ENCODE measurements at places on chromosomes 7 and 10.

- DNase-seq = peak; percentile 86
Measured at GRCh38 chr7:47669901-47670384, 88.0 kb upstream of the TNS3 start.

- no peak for DNase-seq
Measured at GRCh38 chr10:64449603-64450002, 928.4 kb downstream of the REEP3 start.

DNA sequence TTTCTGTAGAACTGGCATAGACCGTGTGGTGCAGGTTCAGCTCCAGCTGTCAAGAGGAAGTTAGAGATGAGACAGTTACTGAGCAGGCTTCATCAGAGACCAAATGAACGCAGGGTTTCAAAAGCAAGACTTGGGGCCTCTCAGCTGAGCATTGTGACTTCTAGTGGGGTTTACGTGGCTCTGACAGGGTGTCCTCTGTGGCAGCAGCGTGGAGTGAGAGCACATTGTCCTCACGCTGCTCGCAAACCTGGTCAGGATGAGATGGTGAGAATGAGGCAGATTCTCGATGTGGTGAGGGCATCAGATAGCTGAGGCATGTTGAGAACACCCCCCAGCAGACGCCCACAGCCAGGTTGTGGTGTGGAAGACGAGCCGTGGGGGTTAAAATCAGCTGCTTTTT lies 126.0 kb downstream of the DNAJB6 start:
- DNase-seq = no peak

DNA sequence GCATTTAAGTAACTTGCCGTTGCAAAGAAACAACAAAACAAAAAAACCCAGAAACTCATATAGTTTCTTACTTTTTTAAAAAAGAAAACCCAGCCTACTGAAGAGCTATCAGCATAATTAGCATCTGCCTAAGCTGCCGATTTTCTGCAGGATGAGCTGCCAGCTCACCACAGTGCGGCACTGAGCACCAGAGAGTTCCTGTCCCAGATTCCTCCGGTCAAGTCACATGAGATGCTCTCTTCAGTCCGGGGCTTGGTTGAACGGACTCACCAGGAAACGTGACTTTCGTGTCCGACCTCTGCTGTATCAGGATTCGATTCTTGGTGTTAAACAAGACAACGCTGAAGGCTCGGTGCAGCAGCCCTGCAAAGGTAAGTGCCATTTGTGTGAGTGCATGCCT lies 3.2 kb downstream of the IDI2 start:
- no peak for DNase-seq

GRCh38 chr7:42292991-42293521 lies 56.0 kb upstream of the GLI3 start:
- DNase-seq = no peak

DNA sequence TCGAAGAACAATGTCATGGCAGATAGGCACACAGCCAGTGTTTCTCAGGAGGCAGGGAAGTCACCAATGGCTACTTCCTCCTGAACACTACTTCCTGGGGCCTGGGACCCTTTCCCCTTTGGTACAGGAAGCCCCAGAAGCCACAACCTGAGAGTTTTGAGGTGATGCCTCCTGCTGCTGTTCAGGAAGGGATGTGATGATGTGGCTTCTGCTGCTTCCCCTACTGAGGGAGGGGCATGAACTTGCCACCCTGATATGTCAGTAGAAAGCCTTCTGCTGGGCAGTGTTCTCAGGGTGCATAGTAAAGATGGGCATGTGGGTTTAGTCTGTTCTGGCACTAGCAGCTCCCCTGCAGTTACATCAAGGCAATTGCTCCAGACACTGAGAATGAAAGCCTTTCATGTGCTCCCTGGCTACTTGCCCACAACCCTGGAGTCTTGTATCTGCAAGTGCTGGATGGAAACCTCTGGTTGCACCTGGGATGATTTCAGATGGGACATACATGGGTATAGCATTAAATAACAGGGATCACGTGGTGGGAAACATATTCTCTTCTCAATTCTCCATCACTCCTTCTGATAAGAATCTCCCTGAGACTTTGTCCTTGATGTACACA lies 69.3 kb downstream of the ADRA2A start:
- no peak for DNase-seq

GRCh38 chr7:155580367-155580766 lies 34.0 kb upstream of the CNPY1 start:
- no peak for DNase-seq

DNA sequence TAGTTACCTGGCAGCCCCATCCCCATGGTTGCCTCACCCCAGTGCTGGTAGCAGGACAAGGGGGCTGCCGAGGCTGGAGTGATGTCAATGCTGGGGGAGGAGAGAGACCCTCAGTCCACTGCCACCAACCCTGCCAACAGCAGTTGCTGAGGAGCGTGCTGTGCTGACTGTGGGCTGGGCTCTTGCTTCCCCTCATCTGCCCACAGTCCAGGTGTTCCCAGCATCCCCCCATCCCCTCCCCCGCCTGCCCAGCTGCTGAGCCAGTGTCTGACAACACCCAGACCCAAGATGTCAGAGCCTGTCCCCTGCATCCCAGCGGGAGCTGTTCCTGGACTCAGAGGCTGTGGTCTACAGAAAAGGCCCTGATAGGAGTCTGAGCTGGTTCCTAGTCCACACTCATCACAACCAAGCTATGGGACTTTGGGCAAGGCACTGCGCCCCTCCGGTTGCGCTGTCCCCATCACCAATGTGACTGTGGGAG lies 14.6 kb upstream of the PSAP start:
- no peak for DNase-seq

- no peak for DNase-seq
Measured at GRCh38 chr10:80871083-80871482, 333.4 kb downstream of the SH2D4B start.

Measured in fibroblast of skin of back (primary cell).